ENCODE measurements at places on chromosomes 4 and X. TPM values are rescaled to one million over a fixed set of nuclear protein-coding genes. Genes with fewer than 3 reads are reported as not detected.

- no peak for DNase-seq
Measured at GRCh38 chr4:126742048-126742447, 890.7 kb upstream of the INTU start.

DNA sequence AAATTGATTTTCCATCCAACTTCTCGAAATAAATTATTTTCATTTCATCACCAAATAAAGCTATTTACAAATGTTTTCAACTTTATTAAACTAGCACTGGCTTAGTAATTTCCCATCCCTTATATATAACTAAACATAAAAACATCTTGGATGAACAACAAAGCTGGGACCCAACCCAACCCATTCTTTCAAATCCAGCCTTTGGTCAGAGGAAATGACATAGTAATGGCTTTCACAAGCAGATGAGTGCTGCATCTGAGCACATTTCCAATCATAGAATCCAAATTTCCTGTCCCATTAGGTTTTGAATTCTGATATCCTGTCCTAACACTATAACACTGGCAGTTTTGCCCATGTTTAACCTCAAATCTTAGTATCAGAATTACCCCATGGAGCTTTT is 7.9 kb upstream of the EMCN start:
- DNase-seq, result no peak

- no peak for DNase-seq
Measured at GRCh38 chr4:152620218-152620617, 59.6 kb downstream of the TMEM154 start.

ZCCHC18 gene
- 0.65 TPM for total RNA-seq

DNA sequence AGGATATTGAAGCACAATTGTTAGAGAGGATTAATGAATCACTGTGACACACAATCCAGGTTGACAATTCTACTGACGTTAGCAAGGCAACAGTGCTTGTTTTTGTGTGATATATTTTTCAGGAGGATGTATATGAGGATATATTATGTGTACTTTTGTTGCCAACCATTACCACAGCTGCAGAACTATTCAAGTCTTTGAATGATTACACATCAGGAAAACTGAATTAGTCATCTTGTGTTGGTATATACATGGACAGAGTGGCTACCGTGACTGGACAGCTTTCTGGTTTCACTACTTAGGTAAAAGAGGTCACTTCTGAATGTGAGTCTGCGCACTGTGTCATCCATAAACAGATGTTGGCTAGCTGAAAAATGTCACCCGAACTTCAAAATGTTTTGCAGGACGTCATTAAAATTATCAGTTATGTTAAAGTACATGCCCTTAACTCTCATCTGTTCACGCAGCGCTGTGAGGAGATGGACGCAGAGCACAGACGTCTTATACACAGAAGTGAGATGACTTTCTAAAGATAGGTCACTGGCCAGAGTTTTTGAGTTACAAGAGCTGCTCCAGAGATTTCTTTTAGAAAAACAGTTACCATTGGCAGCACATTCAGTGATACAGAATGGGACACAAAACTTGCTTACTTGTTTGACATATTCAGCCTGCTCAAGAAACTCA is 69.0 kb downstream of the MRPL1 start:
- no peak for DNase-seq

- DNase-seq, result no peak
Measured at GRCh38 chr4:74189331-74190043, 31.6 kb downstream of the MTHFD2L start.

GRCh38 chr4:31417040-31417439 is 696.9 kb downstream of the PCDH7 start:
- no peak for DNase-seq

DNA sequence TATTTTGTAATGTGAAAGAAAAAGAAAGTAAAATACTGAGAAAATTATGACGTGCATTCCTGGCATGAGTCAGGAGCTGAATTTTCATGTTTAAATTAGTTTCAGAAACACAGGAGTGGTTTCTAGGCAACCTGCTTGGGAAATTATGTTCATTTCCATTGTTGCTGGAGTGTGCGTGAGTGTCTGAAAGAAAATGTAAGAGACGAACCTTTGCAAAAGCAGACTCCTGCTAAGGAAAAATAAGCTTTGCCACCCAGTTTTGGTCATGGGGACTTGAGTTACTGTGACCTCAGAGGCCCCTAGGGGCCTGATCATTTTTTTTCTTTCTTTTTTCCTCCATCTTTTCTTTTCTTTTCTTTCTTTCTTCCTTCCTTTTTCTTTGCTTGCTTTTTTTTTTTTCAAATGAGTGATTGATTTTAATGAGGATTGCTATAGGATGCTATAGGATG is 18.8 kb upstream of the CHRNA9 start:
- DNase-seq, result no peak

DNA sequence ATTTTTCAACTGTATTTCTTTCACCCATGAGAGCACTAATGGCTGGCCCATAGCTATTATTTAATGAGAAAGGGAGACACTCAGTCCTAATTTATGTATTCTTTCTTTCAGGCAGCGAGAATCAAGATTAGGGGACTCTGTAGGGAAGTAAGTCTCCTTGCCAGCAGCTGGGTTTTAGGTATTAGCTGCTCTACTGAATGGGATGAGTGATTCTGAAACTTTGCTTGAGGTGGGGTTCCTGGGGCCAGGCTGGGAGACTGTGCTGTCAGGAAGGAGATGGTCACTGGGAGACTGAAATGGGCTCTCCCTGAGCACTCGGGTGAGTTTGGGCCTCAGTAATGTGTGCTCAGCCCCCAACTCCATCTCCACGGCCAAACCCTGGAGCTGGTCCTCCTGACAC is 78.7 kb downstream of the LNX1 start:
- no peak for DNase-seq

- peak; percentile 23 for DNase-seq
Measured at GRCh38 chr4:8851321-8852117, 20.1 kb downstream of the HMX1 start.

DNA sequence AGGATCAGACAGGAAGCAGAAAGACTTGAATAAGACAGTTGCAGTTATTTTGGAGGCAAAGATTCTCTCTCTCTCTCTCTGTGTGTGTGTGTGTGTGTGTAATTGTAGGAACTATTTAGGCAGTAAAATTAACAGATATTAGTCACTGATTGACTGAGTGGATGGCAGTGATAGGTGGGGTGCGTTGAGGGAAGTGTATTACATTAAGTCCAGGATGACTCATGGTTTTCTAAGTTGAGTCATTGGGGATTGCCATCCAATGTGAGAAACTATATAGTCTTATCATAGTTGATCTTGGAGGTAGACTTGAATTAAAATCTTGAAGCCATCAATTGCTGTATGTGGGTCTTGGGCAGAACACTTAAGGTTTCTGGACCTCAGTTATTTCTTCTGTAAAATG is 75.4 kb downstream of the AR start:
- no peak for DNase-seq

GRCh38 chrX:17839269-17839668 is 21.8 kb downstream of the RAI2 start:
- DNase-seq, result no peak

GRCh38 chrX:130098210-130098552 is 12.1 kb downstream of the ELF4 start:
- no peak for DNase-seq

PLP1 gene
- 10.0 TPM for total RNA-seq

DNA sequence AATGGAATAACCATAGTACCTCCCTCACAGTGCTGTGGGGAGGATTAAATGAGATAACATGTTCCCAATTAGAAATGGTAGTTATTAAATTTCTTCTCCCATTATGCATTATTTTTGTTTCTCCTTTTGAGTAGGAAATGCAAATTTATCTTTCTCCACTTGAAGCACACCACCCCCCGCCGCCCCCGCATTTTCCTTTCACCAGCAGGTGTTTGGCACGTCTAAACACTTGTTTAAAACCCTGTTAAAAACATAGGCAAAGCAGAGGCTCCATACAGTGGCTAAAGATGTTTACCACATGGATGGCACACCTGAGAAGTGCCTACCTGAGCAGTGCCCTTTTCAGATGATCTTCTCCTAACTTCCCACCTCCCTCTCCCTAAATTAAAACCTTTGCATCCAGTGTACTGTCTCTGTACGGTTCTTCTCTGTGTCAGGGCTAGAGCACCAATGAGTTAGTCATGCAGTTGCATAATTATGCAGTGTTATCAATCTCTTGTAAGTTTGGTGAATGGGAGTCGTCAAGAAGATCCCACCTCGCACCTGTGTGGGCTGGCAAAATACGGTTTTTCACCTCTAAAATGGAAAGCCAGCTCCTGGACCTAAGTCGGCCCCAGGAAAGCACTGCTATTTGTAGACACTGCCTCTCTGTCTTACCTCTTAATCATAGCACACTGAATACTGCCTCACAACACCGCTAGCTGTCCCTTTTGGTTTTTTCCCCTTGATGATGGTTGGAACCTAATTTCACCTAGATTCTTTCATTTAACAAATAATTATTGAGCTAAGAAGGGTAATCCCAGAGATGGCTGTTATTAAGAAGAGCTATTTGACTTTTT is 122.0 kb downstream of the CT47B1 start:
- DNase-seq, result no peak

- no peak for DNase-seq
Measured at GRCh38 chr4:8236106-8236919, 33.2 kb upstream of the HTRA3 start.

MGARP gene
- total RNA-seq, result 0.48 TPM

DNA sequence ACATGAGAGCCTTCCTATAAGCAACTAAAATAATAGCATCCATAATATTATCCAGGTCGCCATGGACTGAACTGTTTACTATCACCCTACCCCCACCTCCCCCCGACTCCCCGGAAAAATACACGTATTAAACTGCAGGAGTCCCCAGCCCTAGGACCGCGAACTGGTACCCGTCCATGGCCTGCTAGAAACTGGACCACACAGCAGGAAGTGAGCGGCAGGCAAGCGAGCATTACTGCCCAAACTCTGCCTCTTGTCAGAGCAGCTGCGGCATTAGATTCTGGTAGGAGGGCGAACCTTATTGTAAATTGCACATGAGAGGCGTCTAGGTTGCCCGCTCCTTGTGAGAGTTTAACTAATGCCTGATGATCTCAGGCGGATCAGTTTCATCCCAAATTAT is 405.8 kb upstream of the ADGRL3 start:
- no peak for DNase-seq

GRCh38 chr4:153919667-153920066 is 130.8 kb upstream of the SFRP2 start:
- no peak for DNase-seq

HMX1 gene
- total RNA-seq, result not detected

- peak; percentile 74 for DNase-seq
Measured at GRCh38 chrX:9464435-9465371, at the start of gene TBL1X. TBL1X (plus strand) TSS chrX:9465058; CDS start chrX:9653587, 188,529 bp downstream.

GRCh38 chr4:121594796-121595526 is 101.8 kb downstream of the ANXA5 start:
- DNase-seq, result no peak

- DNase-seq, result no peak
Measured at GRCh38 chr4:99043346-99043745, 45.2 kb downstream of the ADH5 start.

CXCL10 gene
- not detected for total RNA-seq

- no peak for DNase-seq
Measured at GRCh38 chr4:165222651-165222994, 15.3 kb downstream of the KLHL2 start.

GAGE2A gene
- total RNA-seq, result not detected

- DNase-seq, result no peak
Measured at GRCh38 chr4:138035781-138036258, 206.3 kb downstream of the SLC7A11 start.

DNA sequence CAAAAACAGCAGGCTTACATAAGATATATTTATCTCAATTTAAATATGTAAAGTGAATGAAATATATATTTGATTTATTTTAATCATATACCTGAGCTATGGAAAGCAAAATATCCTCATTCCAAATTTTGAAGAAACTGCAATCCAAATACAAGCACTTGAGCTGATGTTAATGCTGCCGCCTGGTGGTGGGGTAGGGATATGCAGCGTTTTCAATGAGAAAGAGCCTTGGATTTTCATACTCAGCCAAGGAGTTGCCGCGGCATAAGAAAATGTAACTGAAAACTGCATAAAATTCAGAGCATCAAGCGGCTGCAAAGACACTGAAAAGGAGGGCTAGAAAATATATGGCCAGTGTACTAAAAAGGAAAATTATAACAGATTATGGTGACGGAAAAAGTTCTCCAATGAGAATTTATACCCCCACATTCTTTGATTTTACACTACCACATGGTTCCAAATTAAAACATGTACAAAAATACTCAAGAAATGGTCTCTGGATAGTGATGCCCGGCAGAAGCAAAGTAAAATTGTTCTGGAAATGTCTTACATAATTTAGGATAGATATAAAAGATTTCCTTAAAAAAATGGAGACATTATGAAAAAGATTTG is 660.3 kb upstream of the PITX2 start:
- DNase-seq, result peak; percentile 49

GPR82 gene
- total RNA-seq, result 0.08 TPM

SLC7A11 gene
- 0.08 TPM for total RNA-seq

DNA sequence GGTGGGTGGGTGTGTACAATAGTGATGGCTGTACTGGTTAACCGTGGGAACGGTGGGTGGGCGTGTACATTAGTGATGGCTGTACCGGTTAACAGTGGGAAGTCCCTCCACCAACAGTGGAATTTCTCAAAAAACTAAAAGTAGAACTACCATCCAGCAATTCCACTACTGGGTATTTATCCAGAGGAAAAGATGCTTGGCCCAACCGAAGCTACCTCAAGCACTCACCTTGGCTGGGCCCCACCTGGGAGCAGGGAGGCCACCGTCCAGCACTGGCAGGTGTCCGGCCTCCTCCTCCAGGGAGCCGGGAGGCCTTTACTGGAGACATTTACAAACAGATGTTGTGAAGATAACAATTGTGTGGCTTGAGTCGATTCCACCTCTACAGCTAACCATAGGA is 6.0 kb upstream of the MAEA start:
- DNase-seq, result no peak

DNA sequence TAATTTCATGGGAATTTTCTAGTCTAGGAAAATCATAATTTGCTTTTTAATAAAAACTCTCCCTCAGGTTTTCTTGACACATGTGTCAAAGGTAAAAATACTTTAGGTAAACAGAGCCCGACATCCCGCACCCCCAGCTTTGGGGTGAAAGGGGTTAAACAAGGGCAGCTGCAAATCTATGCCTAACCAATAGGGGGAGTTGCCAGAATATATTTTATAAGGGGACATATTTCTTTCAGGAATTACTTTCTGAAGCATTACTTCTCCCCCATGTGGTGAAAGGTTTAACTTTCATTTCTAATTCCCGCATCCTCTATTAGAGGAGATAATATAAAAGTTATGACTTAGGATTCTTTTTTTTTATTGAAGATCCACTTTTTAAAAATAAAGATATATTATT is 53.9 kb upstream of the HEPH start:
- DNase-seq, result no peak

All from Right ventricle myocardium superior (tissue), 1 donor.